ENCODE measurements at places on chromosomes 5 and 9.

DNA sequence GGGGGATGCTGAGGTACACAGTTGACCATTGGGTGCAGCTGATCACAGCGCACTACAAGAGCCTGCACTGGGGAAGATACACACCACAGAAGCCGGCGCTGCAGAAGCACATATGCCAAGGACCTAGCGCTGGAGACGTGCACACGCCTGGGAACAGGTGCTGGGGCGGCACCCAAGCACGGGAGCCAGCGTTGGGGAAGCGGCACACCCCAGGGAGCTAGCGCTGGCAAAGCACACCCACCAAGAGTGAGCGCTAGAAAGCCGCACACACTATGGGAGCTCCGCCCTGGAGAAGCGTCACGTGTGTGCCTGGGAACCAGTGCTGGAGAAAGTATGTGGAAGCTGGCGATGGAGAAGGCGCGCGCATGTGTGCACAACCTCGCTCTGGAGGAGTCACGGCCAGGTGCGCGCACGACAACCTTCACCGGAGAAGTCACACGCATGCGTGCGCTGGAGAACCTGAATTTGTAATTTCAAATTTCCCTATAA lies 4.5 kb downstream of the FANCC start:
- DNase-seq, result no peak

DNA sequence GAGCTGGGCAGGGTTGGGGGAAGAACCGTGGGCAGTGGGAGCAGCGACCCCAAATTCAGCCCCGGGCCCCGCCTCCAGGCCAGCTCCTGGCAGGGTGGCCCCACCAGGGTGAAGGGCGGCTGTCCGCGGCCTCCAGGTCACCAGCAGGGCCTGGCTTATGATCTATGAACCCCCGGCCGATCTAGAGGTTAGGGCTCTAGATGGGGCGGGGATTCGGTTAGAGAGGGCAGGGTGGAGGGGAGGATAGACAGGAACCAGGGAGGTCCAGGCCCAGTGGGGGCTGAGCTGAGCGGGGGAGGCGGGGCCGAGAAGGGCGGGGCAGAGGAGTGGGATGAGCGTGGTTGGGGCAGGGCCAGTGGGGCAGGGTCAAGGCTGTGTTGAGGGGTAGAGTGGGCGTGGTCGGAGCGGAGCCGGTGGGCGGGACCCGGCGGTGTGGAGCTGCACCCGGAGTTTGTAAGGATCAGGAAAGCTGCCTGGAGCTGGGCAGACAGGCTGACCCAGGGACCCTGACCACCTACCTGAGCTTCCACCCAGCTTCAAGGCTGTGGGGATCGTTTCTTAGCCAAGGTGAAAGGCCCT lies 29.3 kb upstream of the OBP2B start:
- peak; percentile 40 for DNase-seq

- no peak for DNase-seq
Measured at GRCh38 chr5:176601901-176602482, 8.0 kb downstream of the GPRIN1 start.

DNA sequence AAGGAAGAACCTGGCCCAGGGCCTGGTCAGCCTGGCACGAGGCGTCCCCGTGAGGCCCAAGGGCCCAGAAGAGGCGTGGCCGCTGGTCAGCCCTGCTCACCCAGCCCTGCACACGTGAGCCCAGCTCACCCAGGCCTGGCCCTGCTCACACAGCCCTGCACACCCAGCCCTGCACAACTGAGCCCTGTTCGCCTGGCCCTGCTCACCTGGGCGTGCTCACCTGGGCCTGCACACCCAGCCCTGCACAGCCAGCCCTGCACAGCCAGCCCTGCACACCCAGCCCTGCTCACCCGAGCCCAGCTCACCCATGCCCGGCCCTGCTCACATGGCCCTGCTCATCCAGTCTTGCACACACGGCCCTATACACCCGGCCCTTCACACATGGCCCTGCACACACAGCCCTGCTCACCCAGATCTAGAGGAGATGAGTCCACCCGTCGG lies 2.1 kb downstream of the ZDHHC11 start:
- no peak for DNase-seq

GRCh38 chr5:147554261-147554817 lies 44.5 kb upstream of the DPYSL3 start:
- no peak for DNase-seq

DNA sequence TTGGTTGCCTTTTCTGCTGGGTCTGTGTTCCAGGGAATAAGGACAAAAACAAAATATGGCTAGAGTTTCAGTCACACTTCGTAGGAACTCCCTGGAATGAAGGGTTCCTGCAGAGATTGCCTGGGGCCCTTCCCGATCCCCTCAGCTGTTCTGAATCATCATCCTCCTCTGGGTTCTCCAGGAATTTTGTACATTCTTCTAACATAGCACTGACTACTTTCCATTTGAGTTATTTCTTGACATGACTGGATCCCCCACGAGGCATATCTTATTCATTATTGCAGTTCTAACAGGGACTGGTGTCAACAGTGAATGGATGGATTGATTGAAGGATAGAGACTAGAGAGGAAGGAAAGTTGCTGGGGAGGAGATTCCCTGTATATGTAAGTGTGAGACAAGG lies 49.2 kb upstream of the TNC start:
- no peak for DNase-seq

GRCh38 chr9:19136129-19136528 lies 8.8 kb upstream of the PLIN2 start:
- no peak for DNase-seq

- DNase-seq, result no peak
Measured at GRCh38 chr5:55724281-55724680, 12.2 kb upstream of the SLC38A9 start.

- no peak for DNase-seq
Measured at GRCh38 chr9:116081435-116082115, 72.0 kb upstream of the PAPPA start.

GRCh38 chr5:133205204-133205603 lies 153.4 kb downstream of the HSPA4 start:
- no peak for DNase-seq

DNA sequence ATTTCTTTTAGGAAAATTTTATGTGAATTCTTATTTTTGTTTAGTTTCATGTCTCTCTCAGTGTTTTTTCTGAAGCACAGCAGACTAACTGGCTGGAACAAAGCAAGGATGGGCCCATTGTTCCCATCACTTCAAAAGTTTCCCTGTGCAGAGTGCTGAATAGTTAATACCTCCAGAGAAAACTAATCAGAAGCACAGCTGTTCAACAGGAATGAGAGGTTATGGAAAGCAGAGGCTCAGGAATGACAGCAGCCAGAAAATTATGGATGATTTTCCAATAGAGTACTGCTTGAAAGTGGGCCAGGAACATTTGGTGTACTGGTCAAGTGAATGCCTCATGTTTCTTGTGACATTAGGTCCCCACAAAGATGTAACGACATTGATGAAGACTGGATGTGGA lies 173.0 kb upstream of the TARS1 start:
- DNase-seq, result no peak

DNA sequence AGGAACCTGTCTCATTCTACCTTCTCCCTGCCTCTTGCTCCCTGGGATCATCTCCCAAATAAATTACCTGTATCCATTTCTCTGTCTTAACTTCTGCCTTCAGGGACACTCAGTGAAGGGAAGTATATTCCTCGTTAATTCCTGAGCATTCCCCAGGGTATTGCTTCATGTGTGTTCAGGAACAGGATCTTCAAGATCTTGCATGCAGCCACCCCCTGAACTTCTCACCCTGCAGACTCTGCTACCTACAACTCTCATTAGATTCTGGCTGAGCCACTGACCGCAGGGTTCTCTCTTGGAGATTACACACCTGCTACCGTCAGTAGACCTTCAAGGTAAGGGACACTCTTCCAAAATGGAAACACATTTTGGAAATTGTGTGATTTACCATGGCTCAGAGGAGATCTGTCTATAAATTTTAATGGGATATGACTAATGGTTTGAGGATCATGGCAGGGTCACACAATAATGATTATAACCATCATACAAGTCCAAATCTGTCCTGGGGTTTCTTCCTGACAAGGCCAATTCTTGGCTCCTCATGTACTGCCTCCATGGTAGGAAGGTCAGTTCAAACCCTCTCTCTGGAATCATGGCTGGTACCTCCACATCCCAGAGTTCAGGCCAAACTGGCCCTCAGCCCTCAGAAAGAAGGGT lies 38.9 kb upstream of the UGCG start:
- DNase-seq, result no peak

GRCh38 chr9:68819065-68819464 lies 114.0 kb downstream of the PIP5K1B start:
- DNase-seq, result no peak

DNA sequence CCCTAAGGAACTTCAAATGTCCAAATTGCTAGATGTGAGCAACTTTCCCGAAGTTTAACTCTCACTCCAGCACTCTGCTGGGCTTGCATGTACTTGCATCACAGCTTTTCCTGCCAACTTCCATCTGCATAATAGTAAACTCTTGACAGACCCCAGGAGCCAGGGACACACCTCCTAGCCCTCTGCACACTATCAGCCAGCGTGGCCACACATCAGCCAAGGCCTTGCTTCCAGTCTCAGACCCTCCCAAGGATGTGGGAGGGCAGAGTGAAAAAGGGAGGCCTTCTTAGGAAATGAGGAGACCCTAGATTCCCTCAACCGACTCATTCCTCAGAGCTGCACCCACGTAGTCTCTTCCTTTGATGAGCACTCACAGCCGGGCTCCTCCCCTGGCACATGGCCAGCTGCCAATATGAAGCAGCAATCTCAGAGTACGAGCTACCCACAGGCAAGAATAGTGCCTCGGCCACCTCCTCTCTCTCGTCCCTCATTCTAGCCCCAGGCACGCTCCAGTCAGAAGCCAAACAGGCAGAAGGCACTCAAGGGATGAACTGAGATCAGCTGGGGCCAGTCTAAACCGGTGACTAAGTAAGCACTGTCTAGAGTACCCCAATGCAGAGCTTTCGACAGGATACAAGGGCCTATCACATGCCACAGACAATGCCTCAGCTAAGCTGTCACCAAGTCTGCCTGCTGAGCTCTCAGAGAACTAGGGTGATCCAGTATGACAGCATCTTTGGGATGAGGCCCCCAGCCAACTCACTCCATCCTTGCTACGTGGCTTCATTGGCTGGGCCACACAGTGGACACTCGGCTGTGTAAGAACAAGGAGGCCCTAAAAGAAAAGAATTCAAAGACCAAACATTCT lies 2.3 kb downstream of the P4HA2 start:
- DNase-seq, result no peak

GRCh38 chr5:180010636-180011035 lies 60.9 kb downstream of the RNF130 start:
- DNase-seq, result no peak

DNA sequence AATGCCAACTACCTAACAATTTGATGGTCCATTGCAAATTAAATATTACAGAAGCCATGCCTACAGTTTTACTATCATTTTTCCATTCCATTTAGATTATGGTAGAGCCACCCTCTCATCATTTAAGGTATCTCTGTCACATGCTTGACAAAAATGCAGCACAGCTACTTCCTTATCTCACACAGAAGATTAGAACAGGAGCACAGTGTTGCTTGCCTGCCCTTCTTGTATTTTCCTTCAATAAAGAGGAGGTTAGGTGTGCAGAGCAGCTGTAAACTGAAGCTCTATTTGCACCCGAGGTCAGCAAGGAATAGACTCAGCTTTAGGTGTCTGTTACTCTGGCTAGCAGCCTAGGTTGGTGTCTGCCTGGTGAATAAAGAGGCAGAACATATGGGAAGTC lies 51.5 kb upstream of the ATP10B start:
- DNase-seq, result no peak

- DNase-seq, result no peak
Measured at GRCh38 chr9:98795970-98796363, 388 bp downstream of the ANKS6 start.

- no peak for DNase-seq
Measured at GRCh38 chr5:42422656-42423280, 471 bp upstream of the GHR start.

GRCh38 chr9:95953986-95954385 lies 78.5 kb downstream of the ERCC6L2 start:
- DNase-seq, result no peak

DNA sequence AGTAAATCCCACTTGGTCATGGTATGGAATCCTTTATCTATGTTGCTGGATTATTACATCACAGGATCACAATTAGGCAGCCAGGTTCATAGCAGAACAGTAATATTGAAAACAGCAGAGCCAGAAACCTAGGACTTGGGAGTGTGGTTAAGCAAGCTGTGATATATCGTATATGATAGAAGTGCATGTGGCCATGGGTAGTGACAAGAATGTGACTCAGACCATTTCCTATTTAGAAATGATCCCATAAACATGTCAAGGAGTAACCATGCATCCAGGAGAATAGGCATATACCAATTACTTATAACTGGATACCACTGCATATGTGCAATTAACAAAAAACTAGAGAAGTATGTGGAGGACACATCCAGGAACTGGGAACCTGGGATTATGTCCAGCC lies 31.2 kb downstream of the AMBP start:
- DNase-seq, result no peak

DNA sequence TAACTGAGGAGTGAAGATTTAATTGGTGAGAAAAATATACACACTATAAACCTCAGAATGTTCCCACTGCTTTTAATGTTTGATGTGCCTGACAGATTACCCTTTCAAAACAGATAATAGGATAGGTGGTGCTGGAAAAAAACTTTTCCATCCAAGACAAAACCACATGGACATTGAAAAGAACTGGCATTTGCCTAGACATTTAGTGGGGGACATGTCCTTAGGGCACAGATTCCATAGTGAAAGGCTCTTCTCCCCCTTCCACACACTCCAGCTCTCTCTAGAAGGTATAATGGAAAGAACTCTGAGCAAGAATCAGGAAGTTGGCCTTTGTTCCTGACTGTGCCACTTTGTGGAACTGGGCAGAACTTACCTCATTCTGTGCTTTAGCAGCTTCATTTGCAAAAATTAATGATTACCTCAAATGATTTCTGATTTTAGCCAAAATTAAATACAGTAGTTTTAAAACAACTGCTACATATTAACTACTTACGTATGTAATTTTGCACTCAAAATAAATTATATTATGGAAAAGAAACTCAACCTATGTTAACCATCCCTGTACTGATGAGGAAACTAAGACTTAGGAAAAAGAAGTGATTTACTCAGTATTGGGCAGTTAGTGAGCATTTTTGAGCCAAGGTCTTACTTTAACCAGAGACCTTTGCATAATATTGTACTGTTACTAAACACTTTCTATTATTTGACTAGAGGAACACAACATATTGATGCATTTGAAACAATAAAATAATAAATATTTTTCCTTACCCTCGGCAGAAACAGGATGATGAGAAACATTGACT lies 43.3 kb downstream of the TMC1 start:
- no peak for DNase-seq

Data from stimulated activated CD8-positive, alpha-beta memory T cell treated with anti-CD3 and anti-CD28 coated beads, Interleukin-4, amount 100 ng/mL, for 24 hours (primary cell).